ENCODE measurements at places on chromosomes 4 and X.

DNA sequence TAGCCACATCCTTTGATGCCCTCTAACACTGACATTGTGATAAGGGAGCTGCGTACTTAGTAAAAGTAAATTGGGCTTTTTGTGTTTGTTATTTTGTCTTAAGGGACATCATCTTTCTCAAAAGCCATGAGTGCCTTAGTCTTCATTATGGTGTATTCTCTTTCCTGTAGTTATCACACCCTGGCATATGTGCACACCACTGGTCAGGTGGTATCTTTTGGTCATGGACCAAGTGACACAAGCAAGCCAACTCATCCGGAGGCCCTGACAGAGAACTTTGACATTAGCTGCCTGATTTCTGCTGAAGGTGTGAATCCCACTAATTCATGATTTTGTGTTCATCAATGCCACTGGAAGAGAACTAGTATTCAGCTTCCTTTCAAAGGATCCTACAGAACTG, 18.0 kb downstream of the HERC6 start:
- no peak for DNase-seq

- no peak for DNase-seq
These were observed 111.2 kb downstream of the CEP44 start for GRCh38 chr4:174394915-174395314.

DNA sequence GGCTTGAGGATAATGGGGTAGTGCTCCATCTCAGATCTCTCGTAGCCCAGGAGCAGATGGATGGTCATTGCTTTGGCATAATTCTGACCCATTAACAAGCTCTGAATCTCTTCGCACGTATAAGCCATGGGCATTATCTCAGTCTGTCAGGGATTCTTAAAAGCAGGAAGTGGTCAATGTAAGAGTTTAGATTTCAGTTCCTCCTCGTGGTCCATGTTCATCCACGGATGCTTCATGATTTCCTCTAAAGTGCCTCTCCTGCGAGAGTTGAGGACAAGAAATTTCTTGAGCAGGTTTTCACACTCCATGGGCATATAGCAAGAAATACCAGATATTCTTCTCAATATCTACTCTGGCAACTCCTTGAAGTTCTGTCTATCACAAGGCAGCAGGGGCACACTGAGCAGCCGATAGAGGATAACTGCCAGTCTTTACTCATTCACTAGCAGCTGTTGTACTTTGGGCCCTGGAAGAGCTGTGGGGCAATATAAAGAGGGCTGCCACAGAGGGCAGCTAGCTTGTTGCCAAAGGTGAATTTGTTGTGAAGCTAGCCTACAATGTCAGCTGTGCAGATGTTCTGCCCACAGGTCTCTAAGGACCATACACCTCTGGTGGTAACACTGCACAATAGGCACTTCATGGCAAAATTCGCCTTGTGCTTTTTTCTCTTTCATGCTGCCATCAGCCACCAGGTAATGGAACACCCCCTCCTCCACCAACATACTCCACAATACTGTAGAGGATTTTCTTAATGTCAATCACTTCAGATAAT, 52.0 kb upstream of the WDR17 start:
- DNase-seq = no peak

DNA sequence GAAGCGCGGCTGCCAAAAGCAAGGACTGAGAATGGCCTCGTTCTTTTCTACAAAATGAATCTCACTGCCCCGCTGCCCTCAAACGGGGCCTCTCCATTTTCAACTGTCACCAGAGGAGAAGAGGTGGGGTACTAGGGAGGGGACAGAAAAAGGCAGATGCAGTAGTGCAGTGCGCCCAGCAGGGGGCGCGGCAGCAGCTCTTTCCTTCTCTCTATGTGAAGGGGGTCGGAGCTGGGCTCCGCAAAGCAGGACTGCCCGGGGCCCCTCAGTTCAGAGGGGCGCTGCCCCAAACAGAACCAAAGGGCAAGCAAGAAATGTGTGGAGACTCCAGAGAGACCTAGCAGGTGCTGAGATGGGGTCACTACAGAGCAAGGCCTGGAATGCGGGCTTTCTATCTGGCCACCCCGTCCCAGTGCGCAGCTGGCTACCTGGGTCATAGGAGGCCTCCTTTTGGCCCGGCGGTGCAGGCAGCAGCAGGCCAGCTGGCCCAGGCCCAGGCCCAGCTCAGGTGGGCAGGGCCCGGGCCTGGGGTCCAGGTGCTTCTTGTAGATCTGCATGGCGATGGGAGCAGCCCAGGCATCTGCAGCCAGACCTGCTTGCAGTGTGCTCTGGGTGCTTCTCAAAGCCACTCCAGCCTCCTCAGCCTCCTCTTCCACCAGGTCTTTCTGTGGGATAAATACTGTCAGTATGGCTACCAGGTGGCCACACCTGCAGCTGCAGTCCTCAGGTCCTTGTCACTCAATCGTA, 5.9 kb downstream of the IRAK1 start:
- peak; percentile 13 for DNase-seq

DNA sequence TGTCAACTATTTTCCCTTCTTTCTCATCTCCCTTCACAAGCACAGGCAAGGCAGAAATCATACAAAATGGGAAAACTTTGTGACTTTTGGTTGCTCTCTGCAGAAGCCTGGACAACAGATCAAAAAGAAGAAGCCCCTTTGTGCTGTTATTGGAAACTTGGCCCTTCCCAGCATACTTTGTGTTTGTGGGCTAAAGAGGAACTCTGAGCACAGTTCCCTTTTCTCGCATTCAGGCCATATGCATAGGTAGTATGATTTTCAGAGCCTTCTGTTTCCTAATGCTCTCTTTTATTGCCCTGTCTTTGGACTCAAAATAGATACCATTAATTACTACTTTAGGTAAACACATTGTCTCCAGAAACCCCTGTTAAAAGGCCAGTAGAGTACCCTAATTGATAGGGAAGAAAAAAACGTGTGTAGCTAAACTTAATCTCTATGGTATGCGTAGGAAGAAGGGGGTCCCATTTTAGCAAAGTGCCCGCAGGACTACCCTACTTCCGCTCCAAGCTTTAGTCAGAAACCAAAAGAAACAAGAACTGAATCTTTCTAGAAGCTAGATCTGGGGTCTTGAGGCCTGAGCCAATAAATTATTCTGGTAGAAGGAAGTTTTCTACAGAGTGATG, 26.6 kb downstream of the VSIG4 start:
- DNase-seq = no peak

GRCh38 chr4:45438047-45438446, 685.8 kb downstream of the GABRG1 start:
- no peak for DNase-seq

- no peak for DNase-seq
These were observed at the start of gene ENPEP for GRCh38 chr4:110475881-110476818. ENPEP (plus strand) TSS chr4:110476155; CDS start chr4:110476415, 260 bp downstream.

DNA sequence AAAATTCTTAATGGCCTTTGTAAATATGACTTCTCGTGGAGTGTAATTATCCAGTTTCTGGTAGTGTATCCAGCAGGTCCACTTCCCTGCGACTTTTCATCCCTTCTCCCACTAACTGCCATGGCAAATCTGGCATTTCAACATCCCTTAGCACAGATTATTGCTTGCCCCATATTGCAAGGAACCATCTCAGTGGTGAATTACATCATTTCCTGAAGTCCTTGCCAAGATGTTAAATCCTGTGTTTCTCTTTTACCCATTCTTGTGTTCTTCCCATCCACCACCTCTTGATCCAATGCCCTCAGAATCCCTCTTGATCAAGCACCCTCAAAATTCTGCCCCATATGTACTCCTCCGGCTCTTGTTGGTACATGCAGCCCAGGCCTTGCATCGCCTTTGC, 88.1 kb upstream of the ZNF81 start:
- no peak for DNase-seq

- DNase-seq = no peak
These were observed 126.7 kb downstream of the CHRNA9 start for GRCh38 chr4:40461879-40462278.

DNA sequence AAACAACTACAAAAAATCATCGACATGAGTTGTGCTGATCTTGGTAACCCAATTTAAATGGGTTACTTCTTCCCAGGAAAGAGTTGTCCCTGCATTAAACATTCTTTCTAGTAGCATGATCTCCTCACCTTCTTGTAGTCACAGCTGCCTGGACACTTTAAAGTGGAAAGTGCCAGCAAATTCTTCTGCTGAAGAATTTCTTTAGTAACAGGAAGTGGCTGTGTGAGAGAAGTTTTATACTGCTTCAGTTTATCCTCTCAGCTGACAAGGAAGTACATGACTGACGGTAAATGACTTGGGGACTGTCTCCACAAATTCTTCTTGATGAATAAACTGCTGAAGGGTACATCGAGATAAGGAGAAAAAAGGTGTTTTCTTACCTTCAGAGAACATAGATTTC, 18.2 kb upstream of the TNIP3 start:
- DNase-seq = no peak

All from NCI-H510A treated with DMSO at 0.1 percent for 48 hours (cell line).